Gastrocnemius medialis (tissue), 4 donors: ENCODE measurements at places on chromosomes 6 and 20.

- no peak for DNase-seq
Measured at GRCh38 chr6:24513602-24514001, 18.8 kb downstream of the ALDH5A1 start.

DNA sequence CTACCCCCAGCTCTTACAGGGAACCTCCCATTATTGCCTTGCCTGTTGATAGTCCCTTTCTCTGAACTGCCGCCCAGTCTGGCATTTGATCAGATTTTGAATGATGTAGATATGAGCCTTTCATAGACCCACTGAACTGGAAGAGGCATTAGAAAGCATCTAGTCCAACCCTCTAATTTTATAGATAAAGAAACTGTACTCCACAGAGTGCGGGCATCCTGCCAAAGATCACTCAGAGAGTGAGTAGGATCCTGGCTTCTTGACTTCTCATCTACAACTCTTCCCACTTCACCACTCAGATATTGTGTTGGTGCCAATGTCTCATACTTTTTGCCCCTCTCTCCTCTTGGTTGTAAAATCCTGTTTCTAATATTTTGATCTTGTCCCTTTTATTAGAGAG lies 179.2 kb upstream of the BMP2 start:
- DNase-seq, result no peak

- no peak for DNase-seq
Measured at GRCh38 chr6:45350186-45350710, 22.1 kb downstream of the RUNX2 start.

- DNase-seq, result peak; percentile 27
Measured at GRCh38 chr20:49713753-49714712, at the start of gene B4GALT5. TSS of gene B4GALT5 (minus strand) at chr20:49713878. CDS start at chr20:49713690, 188 bp downstream.

DNA sequence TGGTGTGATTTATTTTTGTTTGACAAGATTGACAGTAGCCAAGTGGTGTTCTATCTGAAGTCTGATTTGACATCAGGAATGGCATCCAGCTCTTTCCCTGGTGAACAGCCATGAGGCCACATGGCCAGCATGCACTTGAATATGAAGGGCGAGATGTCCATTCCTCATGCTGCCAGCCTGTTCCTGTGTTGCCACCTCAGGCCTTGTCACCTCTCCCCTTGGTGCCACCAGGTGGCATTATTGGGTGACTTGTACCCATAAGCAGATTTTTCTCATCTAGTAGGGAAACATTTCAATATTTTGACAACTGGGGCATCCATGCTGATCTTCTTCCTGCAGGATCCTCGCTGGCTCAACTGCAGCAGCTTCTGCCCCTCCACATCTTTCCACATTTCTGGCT lies 199.1 kb downstream of the ERMARD start:
- no peak for DNase-seq

GRCh38 chr6:71509191-71510005 lies 220.8 kb downstream of the OGFRL1 start:
- DNase-seq, result no peak

GRCh38 chr20:63495741-63496595 lies 2.9 kb downstream of the EEF1A2 start:
- peak; percentile 70 for DNase-seq

- no peak for DNase-seq
Measured at GRCh38 chr6:162964488-162965140, 236.8 kb downstream of the PACRG start.

GRCh38 chr6:165823609-165824326 lies 160.7 kb upstream of the PDE10A start:
- no peak for DNase-seq

DNA sequence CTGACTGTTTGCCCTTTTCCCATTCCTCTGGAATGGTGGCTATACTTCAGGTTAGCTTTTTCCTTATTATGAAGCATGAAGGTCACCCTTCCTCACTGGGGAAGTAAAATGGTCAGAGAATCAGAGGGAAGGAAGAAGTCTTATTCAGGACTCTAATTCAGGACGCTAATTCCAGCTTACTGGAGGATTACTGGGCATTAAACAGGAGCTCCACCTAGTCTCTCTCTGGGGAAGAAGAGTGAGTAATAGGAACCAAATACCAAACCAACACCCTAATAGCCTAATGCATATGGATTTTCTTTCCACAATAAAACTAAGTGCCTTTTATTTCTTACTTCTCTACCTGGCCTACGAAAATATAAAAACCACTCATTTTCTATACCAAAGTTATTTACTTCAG lies 10.1 kb downstream of the CRISP1 start:
- no peak for DNase-seq

- no peak for DNase-seq
Measured at GRCh38 chr6:28380381-28380780, 19.2 kb downstream of the ZSCAN12 start.

- DNase-seq, result no peak
Measured at GRCh38 chr20:31945319-31945718, 6.5 kb downstream of the PDRG1 start.

DNA sequence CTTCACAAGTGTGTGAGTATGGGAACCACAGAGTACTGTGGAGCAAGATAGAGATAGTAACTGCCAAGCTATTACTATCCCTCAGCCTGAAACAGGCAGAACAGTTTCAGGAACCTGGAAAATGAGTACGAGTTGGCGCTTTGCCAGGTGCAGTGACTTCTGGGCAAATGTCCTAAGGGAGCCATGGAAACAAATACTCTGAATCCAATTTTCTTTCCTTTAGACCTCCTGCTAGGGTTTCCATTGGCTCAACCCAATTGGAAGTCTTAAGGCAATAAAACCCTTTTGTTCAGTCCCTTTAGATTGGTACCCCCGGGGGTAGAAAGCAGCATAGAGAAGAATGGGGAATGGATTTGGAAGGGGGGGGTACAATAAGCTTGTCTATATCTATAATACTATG lies 205.0 kb upstream of the EPHA7 start:
- no peak for DNase-seq

- DNase-seq, result no peak
Measured at GRCh38 chr6:95543798-95544197, 33.5 kb upstream of the MANEA start.

- no peak for DNase-seq
Measured at GRCh38 chr20:12925210-12925755, 83.5 kb upstream of the SPTLC3 start.

DNA sequence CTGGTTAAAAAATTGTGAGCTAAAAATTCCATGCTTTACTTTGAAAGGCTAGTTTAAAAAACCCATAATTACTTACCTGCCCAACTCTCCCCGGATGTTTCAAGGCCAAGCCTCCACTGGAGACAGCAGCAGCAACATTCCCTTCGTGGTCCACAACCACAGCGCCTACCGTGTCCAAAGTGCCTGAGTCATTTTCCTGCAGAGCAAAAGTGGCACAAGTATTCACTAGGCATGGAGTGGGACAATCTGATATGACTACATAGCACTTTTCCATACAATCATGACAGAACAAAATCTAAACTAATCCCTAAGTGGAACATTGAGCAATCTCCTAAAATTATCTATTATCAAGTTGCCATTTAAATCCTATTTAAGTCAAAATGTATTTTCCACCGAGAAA lies 104.8 kb downstream of the TASP1 start:
- no peak for DNase-seq
